Activated T-helper 1 cell treated with Interleukin-2 at 50 U/mL for 16 hours (primary cell): ENCODE measurements at places on chromosomes 7 and 10.

DNA sequence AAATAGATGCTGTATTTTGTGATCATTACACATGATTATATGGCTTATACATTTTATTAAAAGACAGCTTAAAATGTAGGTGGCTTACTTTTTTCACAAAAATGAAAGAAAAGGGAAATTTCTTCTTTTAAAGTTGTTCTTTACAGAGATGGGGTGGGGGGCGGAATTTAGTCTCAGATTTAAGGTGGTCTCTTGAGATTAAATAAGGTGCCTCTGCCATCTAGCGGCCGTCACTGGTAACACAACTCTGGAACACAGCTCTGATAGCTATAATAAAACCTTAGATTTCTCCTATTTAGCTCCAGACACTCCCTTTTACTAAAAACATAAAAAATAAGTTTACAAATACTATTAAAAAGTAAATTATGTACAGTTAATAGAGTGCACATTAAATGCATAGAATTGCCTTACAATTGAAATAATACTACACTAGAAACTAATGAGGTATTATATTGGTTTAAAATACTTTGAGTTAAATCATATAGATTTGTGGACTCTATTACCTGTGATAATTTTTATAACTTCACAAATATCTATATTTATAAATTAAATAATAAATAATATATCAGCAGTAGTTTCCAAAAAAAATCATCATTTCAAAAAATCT, 210.9 kb downstream of the DGKB start:
- peak; percentile 2 for DNase-seq

GRCh38 chr10:69786791-69787190, 14.9 kb upstream of the COL13A1 start:
- DNase-seq = no peak

GRCh38 chr10:31467791-31468535, 148.9 kb downstream of the ZEB1 start:
- DNase-seq = no peak

DNA sequence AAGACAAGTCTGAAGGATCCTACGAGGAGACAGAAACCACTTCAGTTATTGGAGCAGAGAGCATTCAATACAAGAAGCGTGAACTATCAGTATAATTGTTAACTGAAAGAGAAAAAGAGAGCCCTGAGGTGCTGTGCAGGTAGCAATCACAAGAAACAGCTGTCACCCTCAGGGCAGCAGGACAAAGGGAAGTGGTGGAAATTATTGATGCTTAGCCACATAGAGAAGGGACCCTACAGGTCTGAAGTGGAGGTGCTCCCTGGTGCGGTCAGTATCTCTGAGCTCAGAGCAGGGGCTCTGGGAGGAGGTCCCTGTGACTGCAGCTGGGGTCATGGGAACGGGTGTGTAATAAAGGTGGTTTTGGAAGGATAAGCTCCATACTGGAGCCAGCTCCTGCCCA, 97.8 kb upstream of the KLF6 start:
- DNase-seq = no peak
